Left forelimb (tissue), 1 donor: ENCODE measurements at places on chromosomes 7 and 10.

DNA sequence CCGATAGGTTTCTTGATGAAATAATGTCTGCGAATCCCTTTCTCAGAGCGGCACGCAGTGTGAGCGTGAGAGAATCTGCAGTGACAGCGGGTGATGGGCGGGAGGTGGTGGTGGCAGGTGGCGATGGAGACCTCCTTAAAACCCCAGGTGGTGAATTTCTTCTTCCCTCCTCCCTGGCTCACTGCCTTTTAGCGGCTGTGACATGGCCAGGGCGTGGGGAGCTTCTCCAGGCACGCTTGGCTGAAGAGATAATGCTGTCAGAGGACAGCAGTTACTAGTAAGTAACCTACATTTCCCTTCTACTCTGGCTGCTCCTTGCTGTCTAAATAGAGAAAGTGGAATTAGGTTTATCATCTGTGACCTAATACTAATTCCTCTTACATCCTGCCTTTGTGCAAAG lies 141.4 kb upstream of the INSYN2A start:
- no peak for DNase-seq

- DNase-seq = no peak
Observed at GRCh38 chr7:156356551-156356950, 284.0 kb upstream of the RNF32 start.

DNA sequence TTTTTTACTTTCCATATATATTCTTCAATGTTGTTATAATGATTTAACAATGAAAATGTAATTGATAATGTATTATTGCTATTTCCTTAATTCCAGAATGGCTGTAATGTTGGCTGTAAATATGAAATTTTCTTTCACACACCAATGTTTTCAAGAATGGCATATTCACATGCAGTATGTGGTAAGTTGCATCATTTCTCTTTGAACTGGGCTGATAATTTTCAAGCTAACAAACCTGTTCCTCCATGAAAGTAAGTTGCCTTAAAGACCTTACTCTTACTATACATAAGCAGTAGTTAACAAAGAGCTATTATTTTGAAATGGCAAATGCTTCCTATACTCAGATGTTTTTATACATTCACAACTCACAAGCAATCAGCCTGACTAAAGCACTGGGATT lies 154.5 kb downstream of the TMEM168 start:
- DNase-seq = no peak

DNA sequence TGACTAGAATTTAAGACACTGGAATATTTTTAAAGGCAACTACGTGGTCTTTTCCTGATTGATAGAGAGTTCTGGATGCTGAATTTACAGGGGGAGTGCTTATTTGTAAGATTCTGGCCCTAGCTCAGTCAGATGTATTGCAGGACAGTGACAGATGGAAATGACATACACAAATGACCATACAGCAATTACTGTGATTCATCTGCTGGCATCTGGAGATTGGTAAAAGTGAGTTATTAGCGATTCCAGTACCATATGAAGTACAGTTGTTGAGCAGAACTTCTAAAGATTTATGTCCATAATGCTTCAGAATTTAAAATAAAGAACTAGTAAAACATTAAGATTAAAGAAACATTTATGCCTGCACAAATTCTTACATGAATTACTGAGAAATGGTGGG lies 243.2 kb downstream of the CRPPA start:
- no peak for DNase-seq

GRCh38 chr10:34835908-34836508 lies 20.9 kb upstream of the PARD3 start:
- no peak for DNase-seq

- no peak for DNase-seq
Observed at GRCh38 chr10:9081961-9082360, 1027.5 kb downstream of the GATA3 start.

DNA sequence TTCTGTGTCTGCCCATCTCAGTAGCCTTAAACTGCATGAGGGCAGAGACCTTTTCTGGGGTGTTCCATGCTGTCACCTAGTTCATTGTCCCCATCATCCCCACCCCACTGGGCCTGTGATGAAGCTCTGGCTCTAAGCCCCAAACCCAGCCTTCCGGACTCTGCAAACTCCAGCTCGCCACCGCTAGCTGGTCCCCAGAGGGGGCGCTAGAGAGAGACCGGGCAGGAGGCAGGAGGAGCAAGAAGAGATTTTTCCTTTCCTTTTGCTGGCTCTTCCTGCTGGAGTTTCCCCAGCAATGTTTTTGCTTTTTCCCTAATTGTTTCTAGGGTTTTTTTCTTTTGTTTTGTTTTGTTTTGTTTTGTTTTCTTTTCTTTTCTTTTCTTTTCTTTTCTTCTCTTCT lies 234.4 kb downstream of the TEX36 start:
- no peak for DNase-seq

GRCh38 chr7:98968621-98969020 lies 90.3 kb downstream of the TRRAP start:
- DNase-seq = peak; percentile 25

DNA sequence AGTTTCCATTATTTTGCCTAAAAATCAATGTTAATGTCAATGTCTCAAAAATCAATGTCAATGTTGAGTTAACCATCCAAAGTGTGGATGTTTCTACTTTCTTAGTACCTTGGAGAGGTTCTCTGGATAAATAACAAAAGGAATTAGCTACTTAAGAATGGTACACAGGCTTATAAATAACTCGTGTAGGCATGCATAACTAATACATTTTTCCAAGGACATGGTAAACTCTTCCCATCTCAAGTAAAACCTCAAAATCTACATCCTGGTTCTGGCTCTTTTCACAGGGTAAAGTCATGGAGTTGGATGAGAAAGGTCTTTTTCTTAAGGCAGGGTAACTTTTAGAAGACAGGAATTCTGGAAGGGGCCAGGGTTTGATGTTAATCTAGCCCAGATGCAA lies 59.9 kb downstream of the CAV1 start:
- DNase-seq = no peak

DNA sequence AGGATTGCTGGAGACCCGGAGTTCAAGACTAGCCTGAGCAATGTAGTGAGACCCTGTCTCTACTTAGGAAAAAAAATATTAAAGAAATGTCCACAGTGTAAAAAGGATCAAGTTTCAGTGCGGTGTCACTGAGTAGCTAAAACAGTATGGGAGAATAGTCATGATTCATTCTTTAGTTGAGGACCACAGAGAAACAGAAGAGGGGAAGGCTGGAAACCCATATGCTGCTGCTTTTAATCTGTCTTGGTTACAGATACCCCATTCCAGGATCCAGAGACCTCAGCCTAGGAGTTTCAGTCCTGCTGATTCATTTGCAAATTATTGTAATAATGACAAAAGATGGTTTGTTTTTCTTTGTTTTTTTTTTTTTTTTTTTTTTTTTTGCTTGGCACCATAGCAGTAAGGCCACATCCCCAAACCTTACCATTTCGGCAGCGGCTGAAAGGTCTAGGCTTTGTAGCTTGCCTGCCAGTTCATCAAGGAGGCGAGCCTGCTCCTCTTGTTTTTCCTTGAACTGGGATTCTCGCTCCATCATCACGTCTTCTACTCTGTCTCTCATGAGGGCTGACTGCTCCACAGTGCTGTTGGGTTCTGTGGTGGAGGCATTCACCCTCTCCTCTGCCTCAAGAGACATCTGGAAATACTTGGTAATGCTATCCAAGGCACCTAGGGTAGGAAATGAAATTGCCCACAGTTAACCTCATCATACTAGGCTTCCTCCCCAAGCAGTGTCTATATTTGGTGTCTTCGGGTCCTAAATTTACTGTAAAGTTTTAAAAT lies 44.2 kb downstream of the DLD start:
- no peak for DNase-seq

DNA sequence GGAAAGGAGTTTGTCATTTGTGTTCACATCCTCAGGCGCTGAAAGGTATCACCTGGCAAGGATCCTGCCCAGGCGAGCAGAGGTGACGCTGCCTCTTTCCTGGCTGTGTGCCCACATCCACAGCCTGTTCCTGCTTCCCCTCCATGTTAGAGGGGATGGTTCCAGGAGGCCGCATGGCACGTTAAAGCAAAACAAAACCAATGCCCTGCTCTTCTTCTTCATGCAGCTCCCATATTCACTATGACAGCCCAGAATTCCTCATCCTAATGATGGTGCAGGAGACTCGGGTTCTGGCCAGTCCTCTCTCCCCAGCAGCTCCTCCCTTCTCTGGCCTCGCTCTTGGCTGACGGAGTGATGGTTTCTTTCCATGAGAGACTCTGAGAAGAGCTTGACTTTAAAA lies 678.5 kb upstream of the ANKRD30A start:
- no peak for DNase-seq

DNA sequence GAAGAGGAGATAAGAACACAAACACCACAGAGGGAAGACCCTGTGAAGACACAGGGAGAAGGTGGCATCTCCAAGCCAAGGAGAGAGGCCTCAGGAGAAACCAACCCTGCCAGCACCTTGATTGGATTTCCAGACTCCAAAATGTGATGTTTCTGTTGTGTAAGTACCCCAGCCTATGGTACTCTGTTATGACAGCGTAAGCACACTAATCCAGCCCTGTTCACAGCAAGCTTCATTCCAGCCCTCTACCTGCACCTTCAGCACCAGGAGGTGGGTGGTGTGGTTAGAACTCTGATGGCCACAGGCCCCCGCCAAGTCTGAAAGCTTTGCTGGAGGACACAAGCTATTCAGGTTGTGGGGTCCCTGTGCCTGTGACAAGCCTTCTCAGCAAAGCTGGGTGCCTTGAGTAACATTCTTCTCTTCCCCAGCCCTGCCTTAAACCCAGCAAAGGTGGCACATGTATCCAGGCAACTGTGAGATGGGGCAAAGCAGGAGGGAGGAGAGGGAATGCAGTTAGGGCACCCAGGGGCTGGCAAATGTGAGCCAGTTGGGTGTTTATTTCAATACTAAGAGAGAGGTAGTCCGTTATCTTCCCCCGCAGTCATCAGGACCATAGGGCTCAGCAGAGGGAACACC lies 4.5 kb downstream of the VSTM4 start:
- DNase-seq = peak; percentile 34

GRCh38 chr10:20257422-20257821 lies 441.2 kb downstream of the PLXDC2 start:
- DNase-seq = no peak
